Activated T-helper 1 cell treated with anti-CD3 and anti-CD28 coated beads, Interleukin-2, amount 50 U/mL, for 16 hours (primary cell): ENCODE measurements at places on chromosomes 2 and 18.

DNA sequence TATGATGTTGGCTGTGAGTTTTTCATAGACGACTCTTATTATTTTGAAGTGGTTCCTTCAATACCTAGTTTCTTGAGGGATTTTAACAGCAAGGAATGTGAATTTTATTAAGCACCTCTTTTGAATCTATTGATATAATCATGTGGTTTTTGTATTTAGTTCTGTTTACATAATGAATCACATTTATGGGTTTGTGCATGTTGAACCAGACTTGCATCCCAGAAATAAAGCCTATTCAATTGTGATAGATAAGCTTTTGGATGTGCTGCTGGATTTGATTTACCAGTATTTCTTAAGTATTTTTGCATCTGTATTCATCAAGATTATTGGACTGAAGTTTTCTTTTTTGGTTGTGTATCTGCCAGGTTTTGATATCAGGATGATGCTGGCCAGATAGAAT lies 131.6 kb upstream of the SCN7A start:
- no peak for DNase-seq

- no peak for DNase-seq
Measured at GRCh38 chr2:36526226-36526625, 71.7 kb downstream of the FEZ2 start.

- DNase-seq, result no peak
Measured at GRCh38 chr2:174859563-174860169, 95.4 kb upstream of the CHRNA1 start.

DNA sequence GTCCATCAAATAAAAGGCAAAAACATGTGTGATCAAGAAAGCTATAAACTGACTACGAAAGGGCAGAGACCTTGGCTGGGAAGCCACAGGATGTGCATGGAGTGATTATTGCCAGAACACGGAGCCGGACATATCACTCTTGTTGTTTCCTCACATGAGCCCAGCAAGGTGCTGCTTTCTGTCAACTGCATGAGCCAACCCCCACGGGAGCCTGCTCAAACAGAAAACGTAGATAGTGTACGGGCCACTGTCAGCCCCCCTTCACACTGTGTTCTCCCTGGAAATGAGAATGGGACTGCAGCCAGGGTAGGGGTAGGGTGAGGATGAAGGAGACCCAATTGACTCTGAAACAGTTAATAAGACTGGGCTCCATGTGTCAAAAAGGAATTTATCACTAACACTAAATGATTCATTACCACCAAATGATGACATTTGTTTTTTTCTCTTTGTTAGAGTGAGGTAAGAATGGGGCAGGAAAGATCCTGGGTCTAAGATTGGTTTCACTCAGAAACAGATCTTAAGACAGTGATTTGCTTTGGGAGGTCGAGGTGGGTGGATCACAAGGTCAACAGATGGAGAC lies 235.8 kb downstream of the MREG start:
- no peak for DNase-seq

DNA sequence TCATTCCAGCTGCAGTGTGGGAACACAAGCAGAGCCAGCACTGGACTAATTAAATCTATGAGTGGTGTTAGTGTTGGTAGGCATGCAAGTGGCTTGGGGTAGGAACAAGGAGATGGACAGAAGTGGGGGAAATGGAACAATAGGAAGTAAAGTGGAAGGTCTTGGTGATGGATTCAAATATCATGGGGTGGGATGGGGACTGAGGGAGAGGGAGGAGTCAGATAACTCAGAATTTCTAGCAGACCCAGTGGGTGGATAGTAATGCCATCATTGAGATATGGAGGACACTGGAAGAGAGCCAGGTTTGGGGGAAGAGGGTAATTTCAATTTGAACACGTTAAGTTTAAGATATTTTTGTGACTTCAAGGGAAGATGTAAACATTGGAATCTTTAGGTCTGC lies 2.9 kb upstream of the LNPK start:
- no peak for DNase-seq

DNA sequence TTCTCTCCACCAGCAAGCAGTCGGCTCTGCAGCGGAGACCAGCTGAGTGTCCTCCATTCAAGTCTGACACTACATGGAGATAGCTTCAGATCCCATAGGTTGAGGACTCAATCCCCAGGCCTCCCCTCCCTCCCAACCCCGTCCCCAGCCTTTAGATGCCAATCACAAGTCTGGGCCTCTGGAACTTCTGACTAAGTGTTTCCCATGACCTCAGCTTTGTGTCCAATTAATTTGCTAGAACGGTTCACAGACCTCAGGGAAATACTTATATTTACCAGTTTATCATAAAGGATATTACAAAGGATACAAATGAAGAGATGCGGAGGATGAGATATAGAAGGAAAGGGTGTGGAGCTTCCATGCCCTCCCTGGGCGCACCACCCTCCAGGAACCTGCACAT lies 77.4 kb downstream of the MERTK start:
- no peak for DNase-seq

GRCh38 chr2:60508339-60508917 lies 45.0 kb downstream of the BCL11A start:
- DNase-seq, result no peak

GRCh38 chr2:174623690-174624089 lies 26.1 kb upstream of the WIPF1 start:
- DNase-seq, result no peak

GRCh38 chr2:151845884-151846283 lies 17.7 kb upstream of the ARL5A start:
- DNase-seq, result no peak

DNA sequence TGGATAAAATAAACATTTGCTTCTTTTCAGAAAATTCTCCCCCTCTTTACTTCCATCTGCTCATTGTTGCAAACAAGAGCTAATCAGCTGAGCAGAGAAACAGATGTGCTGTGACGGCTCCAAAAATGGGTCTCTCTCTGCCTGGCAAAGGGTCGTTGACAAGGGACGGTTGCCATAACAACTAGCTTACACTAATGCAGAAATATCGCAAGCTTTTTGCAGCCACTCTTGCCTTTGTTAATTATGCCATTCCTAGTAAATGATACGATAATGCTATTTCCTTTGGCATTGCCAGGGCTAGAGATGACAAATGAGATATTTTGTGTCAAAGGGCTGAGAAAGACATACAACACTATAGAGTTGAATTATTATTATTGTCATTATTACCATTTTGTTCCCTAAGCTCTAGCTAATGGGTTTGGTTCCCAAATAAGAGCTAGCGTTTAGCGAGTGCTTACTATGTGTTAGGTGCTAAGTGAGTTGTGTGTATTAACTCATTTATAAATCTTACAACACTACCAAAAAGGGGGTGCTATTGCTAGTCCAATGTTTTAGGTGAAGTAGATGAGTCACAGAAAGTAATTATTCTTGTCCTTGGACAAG lies 46.8 kb downstream of the MYO3B start:
- DNase-seq, result no peak

DNA sequence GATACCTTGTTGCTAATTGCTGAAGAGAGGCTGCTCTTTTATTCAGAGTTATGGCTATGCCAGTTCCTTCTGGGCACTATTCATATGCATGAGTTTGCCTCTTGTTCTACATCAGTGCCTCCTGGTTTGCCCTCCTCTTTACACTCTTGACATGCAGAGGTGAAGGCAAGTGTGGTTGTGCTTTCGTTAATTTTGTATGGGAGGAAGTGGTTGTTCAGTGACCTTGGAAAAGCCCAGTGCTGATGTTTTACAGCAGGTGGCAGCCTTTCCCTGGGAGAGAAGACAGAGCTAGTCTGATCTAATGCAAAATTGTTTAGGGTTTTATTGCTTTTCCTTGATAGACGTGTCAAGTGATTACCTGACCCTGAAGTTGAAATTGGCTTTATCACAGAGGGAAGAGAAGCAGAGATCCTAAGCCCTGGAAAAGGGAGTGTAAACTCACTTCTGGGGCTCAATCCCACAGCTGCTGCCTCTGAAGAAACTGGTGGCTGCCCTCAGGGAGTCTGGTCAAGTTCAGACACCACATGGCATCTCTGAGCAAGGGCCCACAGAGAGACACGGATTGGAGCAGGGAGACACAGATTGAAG lies 30.5 kb upstream of the VPS54 start:
- peak; percentile 45 for DNase-seq

DNA sequence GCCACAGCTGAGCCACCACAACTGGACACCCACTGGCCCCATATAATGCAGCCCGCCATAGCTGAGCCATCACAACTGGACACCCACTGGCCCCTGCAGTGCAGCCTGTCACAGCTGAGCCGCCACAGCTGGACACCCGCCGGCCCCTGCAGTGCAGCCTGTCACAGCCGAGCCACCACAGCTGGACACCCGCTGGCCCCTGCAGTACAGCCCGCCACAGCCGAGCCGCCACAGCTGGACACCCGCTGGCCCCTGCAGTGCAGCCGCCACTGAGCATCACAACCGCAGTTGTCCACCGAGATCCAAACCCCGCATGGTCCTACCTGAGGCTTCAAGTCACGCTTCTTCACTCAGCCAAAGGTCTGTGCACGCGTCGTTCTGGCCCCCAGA lies 134.2 kb downstream of the PXDN start:
- DNase-seq, result no peak

- DNase-seq, result no peak
Measured at GRCh38 chr18:63382843-63383242, 15.8 kb upstream of the KDSR start.

GRCh38 chr2:183543222-183543621 lies 419.0 kb downstream of the NUP35 start:
- DNase-seq, result no peak

DNA sequence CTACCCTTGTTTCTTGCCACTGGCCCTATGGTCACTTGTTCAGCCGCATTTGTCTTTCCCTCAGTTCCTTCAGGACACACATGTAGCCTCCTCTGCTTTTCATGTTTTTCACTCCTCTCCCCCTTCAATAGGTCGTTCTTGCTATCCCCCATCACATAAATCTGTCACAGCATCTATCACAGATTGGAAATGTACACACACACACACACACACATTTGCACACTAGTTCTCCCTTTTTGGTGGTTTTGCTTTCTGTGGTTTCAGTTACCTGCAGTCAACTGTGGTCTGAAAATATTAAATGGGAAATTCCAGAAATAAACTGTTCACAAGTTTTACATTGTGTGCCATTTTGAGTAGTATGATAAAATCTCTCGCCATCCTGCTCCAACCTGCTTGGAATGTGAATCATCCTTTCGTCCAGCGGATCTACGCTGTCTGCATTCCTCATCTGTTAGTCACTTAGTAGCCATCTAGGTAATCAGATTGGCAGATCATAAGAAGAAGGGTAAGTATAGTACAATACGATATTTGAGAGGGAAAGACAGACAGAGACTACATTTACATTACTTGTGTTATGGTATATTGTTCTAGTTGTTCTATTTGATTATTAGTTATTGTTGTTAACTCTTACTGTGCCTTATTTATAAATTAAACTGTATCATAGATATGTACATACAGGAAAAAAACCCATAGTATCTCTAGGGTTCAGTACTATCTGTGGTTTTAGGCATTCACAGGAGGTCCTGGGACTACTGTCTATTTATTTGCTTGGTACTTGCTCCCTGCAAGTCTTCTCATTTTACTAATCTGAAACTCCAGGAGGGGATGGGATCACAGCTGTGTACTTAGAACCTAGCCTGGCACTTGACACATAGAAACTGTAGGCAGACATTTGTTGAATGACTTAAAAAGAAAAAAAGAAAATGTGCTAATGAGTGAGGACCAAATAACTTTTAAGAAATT lies 86.1 kb upstream of the PNPT1 start:
- no peak for DNase-seq

- no peak for DNase-seq
Measured at GRCh38 chr18:28284132-28284531, 107.2 kb upstream of the CDH2 start.

DNA sequence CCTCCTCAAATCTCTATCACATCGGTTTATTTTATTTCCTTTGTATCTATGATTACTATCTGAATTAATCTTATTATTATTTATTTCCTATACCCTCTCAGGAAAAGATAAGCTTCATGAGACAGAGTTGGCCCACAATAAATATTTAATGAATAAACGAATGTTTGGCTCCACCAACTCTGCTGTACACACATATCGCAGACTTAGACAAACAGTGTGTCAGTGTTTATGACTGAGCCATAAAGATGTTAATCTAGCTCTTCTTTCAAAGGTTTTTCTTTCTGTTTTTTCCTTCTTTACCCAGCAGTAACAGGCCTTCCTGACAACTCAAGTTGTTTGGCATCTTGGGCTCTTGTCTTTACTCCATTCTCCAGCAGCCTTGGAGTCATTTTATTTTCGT lies 329.5 kb downstream of the CDH2 start:
- DNase-seq, result no peak

- DNase-seq, result no peak
Measured at GRCh38 chr18:25187521-25188192, 164.3 kb downstream of the ZNF521 start.
